NCI-H1092 treated with DMSO at 0.1 percent for 48 hours (cell line): ENCODE measurements at places on chromosomes 7 and 10.

- DNase-seq = no peak
Observed at GRCh38 chr7:76155938-76156337, 45.8 kb upstream of the SRRM3 start.

- no peak for DNase-seq
Observed at GRCh38 chr7:111083413-111083812, 7.5 kb upstream of the LRRN3 start.

DNA sequence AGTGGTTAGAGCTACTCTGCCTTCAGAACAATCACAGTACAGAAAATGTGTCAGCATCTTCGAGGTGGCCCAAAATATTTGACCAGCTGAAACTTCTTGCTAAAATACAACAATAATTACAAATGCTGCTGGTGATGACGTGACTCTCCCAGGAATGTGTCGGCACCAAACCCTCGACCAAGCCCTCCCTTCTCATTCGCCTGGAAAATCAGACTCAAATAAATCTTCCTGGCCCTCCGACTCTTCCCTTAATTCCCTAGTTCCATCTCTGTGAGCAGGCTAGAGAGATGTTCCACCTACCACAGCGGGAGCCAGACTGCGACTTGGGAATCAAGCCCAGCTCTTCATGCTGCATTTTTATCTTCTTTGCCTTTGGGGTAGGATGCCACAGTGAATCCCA, 4.1 kb downstream of the PRSS2 start:
- no peak for DNase-seq

DNA sequence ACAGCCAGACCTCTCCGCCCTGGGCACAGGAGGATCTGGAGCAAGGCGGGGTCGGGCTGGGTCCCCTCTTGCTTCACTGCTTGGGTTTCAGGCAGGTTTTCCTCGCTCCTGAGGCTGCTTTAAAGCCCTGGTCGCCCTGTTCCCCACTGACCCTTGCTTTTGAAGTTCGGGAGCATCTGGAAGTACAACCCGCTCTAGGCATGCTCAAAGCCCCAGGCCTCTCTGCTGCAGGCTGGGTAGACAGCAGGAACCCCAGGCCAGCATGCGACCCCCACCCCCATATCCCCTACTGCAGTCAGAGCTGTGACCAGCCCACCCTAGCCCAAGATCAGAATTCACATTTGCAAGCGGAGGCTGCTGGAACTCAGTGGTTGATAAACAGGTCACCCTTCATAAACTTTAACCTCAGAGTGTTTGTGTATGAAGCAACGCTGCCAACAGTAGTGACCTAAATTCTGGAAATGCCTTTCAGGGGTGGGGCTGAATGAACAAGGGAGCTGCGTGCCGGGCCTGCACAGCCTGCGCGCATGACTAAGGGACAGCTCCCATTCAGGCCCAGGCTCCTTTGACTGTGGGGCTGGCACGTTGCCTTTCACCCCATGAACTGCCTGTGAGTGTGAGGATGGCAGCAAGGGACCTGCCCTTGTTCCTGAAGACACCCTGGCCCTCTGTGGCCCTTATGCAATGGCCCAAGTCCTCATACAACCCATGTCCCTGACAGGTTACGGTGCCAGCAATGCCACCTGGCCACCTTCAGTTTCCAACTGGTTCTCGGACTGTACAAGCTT, 52.5 kb downstream of the PROSER2 start:
- DNase-seq = no peak

DNA sequence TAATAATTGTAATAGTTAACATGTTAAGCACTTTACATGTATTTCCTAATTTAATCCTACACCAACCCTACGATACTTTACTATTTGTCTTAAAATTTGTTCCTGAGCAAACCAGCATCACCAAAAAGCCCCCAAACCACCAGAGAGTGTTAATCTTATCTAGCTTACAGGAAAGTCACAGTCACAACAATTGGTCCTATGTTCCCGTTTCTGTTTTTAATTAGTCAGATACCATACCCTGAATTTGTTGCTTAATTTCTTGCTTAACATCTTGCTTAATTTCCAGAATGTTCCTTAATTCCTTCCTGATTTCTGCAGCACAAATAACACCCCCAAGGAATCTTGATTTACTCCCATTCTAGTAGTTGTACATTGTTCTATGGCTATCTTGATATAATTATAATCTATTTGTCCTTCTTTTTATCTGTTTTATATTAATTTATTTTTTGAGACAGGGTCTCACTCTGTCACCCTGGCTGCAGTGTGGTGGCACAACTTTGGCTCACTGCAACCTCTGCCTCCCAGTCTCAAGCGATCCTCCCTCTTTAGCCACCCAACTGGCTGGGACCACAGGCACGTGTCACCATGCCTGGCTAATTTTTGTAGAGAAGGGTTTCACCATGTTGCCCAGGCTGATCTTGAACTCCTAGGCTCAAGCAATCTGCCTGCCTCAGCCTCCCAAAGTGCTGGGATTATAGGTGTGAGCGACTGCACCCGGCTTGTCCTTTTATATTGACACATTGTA, 6.6 kb upstream of the PDSS1 start:
- DNase-seq = no peak

GRCh38 chr7:148474481-148475025, 116.0 kb upstream of the C7orf33 start:
- no peak for DNase-seq

- no peak for DNase-seq
Observed at GRCh38 chr10:88440541-88440940, 142.6 kb downstream of the RNLS start.
